Transverse colon (tissue), 4 donors: ENCODE measurements at places on chromosomes 6 and 20. TPM values are rescaled to one million over a fixed set of nuclear protein-coding genes. Genes with fewer than 3 reads are reported as not detected.

The MYLK2 gene
- total RNA-seq: not detected

The GJA10 gene
- total RNA-seq: not detected

DNA sequence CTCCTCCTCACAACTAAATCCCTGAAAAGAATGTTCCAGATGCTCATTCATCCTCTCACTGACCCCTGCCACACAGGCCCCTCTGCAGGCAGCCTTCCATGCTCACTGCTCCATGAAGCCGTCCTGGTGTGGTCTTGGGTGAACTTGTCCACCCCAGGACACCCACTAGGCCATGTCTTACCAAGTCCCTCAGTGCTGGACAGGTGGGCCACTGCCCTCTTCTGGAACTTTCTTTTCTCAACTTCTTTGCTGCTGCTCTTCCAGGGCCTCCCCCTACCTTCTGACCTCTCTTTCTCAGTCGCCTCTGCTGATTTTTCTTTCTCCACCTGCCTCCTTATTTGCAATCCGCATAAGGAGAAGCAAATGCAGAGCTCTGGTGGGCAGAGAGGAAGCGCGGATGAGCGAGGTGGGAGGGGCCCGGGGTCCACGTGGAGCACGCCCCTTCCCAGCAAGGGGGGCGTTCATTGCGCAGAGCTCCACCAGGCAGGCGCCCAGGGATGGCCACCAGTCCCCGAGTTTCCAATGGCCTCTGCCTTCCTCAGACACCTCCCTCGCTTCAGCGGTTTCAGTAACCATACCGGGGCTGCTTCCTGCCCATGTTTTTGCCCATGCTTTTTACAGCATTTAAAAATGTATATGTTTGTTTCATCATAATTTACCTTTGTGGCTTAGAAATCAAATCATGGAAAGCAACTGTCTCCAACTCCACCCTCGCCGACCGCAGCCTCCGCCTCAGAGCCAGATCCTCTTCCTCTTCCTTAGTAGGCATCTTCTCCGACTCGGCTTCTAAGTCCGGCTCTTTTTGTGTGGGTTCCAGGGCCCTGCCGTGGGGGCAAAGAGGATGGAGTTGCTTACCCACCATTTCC lies 129.6 kb downstream of the ZDHHC14 start:
- H3K4me3 ChIP-seq: no peak overlapping the region
- no peak for DNase-seq
- no peaks in the 10 kb centered on the region for H3K27me3 ChIP-seq
- no peak overlapping the region for H3K27ac ChIP-seq

GRCh38 chr6:45592991-45593390 lies 215.3 kb upstream of the SUPT3H start:
- DNase-seq: no peak
- H3K27ac ChIP-seq: no peak overlapping the region
- peaks cover 3% of the 10 kb centered on the region for H3K4me1 ChIP-seq
- H3K4me3 ChIP-seq: no peak overlapping the region
- no peaks in the 10 kb centered on the region for H3K36me3 ChIP-seq
